Activated CD4-positive, alpha-beta T cell treated with anti-CD3 and anti-CD28 coated beads for 48 hours (primary cell): ENCODE measurements at places on chromosomes 7 and 10.
A peak's percentile ranks its signal among the peaks of the same experiment; 100 is the strongest.

GRCh38 chr10:109743146-109743545 is 180.2 kb downstream of the XPNPEP1 start:
- no peak for DNase-seq

DNA sequence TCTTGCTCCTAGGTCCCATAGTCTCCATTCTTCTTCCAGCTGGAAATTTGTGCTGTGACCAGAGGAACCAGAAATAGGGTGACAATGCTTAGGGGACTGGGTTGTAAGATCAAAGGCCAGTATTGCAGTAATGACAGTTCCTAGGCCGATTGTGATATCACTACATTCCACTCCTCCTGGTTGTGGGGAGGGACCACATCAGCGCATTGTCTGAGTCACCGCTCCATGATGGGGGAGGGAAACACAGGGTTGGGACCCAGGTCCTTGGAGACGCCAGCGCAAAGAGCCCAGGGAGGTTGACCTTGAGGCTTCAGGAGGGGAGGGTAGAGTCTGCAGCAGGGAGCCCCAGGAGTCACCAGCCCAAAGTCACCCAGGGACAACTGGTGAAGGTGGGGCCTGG is 20.8 kb upstream of the GGCT start:
- DNase-seq = no peak

DNA sequence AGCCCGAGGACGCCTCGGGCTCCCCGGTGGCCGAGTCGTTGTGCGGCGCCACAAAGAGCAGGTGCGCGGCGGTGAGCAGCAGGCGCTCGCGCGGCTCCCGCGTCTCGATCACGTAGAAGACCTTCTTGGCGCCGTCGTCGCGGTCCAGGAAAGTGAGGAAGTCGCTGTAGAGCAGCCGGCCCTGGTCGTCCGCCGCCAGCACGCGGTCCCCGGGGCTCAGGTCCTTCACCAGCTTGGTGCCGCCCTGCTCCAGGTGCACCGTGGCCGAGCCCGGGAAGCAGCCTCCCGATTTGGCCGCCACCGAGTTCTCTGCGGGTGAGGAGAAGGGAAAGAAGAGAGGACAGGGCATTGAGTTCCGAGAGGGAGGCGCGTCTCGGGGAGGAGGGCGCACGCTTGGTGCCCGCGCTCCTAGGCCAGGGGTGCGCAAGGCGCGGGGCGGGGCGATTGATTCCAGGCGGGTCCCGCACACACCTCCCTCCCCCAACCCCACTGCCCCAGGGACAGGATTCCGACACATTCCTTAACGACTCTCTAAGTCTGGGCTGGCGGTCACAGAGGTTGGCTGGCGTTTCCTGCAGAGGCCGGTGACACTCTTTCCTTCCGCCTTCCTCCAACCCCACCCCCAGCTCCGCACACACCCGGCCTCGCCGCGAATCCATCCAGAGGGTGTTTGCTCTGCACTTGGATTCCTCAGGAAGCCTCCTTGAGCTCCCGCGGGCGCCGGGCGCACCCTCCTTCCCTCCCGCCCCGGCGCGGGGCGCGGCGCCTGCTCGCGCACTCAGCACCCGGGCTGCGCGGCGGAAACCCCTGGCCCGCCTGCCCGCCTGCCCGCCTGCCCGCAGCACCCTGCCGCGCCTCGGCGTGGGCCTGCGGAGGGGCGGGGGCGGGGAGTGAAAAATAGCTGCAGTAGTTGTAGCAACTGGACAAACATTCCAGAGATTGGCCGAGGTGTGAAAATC is 8.6 kb downstream of the SHH start:
- DNase-seq = peak; percentile 38

DNA sequence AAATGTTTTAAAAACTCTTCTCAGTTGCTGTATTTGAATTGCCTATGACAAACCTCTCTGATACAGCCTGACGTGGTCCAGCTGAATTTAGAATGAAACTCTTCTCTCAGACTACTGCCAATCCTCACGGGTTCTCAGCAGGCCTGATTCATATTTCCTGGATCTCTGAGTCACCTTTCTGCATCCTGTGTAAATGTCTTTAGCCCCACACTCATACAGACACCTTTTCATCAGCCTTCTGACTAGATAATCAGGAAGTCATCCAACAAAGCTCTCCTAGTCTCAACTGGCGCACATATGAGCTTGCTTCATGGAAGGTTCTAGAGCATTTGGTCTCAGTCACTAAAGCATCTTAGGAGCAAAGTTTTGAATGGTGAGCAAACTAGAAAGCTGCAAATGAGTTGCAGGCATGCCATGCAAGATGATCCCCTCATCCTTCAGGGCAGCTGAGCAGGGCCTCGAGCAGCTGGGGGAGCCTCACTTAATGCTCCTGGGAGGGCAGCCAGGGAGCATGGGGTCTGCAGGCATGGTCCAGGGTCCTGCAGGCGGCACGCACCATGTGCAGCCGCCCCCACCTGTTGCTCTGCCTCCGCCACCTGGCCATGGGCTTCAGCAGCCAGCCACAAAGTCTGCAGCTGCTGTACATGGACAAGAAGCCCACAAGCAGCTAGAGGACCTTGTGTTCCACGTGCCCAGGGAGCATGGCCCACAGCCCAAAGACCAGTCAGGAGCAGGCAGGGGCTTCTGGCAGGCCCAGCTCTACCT is 182.8 kb downstream of the ARHGAP12 start:
- DNase-seq = peak; percentile 63

GRCh38 chr7:123784263-123784662 is 35.5 kb upstream of the WASL start:
- no peak for DNase-seq
